Stimulated activated CD4-positive, alpha-beta T cell treated with anti-CD3 and anti-CD28 coated beads, Interleukin-1b, Interleukin-23, amount 100 ng/mL, for 1 hour (primary cell): ENCODE measurements at places on chromosomes 4 and X.

GRCh38 chrX:136710325-136710951 is 62.5 kb downstream of the CD40LG start:
- no peak for DNase-seq

GRCh38 chr4:128394778-128395177 is 107.2 kb upstream of the PGRMC2 start:
- DNase-seq: no peak

- DNase-seq: no peak
Measured at GRCh38 chr4:98663226-98664006, 5.0 kb upstream of the TSPAN5 start.

GRCh38 chrX:151176231-151176750 is at the start of gene GPR50:
Gene GPR50, plus strand, starts transcription at chrX:151176584. Its CDS starts 138 bp downstream, at chrX:151176722.
- DNase-seq: no peak

DNA sequence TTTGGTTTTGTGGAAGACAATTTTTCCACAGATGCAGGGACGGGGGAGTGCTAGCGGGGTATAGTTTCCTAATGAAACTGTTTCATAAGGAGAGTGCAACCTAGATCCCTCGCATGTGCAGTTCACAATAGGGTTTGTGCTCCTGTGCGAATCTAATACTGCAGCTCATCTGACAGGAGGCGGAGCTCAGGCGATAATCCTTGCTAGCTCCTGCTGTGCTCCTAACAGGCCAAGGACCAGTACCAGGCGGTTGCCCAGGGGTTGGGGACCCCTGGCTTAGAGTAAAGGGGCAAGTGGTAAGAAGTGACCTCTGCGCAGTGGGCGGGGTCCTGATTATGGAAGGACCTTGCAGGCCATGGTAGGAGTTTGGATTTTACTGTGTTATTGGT is 3.8 kb downstream of the SCML1 start:
- DNase-seq: no peak
